ENCODE measurements at places on chromosomes 3 and 15. TPM values are rescaled to one million over a fixed set of nuclear protein-coding genes. Genes with fewer than 3 reads are reported as not detected.

DNA sequence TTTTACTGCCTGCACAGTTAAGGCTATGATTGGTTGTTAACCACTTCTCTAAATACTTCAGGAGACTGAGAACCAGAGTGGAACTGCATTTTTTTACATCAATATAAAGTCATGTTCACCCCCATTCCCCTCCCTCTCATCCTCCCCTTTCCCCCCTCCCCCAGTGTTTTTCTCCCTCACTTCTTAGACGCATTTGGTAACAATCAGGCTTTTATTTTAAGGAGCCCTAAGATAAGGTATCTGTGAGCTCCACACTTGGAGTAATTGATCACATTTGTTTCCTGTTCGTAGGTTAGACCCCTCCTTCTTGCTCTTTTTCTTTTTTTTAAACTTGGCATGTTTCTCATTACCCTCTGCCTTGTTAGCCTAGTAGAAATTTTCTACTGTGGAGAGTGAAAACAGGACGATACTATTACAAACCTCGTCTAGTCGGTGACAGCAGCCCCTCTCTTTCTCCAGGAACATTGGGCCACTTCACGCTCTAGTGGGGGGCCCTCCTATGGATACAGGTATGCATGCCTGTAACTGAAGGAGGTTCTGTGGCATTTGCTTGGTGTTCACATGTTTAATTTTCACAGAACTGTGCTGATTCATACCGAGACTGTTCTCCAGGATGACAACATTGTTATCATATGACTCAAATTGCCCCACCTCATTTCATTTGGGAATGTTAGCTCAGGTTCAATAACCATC, 314.4 kb downstream of the MECOM start:
- DNase-seq = no peak

GRCh38 chr15:78697449-78697848, 56.4 kb upstream of the CHRNB4 start:
- no peak for DNase-seq

DNA sequence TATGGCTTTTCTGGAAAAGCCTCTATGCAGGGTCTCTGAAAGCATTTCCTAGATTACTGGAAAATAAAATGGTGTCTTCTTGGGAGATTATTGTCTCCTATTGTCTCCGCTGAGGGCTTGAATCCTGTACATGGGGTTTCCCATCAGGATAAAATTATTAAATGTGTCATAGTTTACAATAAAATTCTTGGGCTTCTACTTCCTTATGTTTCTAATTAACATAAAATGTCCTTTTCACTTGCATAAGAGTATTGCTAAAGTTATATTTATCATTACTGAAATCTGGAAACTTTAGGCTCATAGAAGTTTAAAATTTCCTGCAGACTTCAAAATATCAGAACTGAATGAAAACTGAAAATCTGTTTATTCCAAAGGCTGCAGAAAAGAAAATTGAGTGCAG, 595.5 kb upstream of the AGTR1 start:
- DNase-seq = no peak

GRCh38 chr3:183991403-183991802, 26.3 kb downstream of the ABCC5 start:
- DNase-seq = peak; percentile 4

GRCh38 chr3:62242831-62243509, 130.4 kb downstream of the FEZF2 start:
- no peak for DNase-seq

- DNase-seq = no peak
These were observed 74.4 kb downstream of the ZIC1 start for GRCh38 chr3:147483578-147483977.

GRCh38 chr3:80238606-80239005, 470.8 kb upstream of the ROBO1 start:
- DNase-seq = no peak

GRCh38 chr3:162665684-162666391, 1169.2 kb downstream of the OTOL1 start:
- no peak for DNase-seq

The ACKR2 gene
- not detected for total RNA-seq

DNA sequence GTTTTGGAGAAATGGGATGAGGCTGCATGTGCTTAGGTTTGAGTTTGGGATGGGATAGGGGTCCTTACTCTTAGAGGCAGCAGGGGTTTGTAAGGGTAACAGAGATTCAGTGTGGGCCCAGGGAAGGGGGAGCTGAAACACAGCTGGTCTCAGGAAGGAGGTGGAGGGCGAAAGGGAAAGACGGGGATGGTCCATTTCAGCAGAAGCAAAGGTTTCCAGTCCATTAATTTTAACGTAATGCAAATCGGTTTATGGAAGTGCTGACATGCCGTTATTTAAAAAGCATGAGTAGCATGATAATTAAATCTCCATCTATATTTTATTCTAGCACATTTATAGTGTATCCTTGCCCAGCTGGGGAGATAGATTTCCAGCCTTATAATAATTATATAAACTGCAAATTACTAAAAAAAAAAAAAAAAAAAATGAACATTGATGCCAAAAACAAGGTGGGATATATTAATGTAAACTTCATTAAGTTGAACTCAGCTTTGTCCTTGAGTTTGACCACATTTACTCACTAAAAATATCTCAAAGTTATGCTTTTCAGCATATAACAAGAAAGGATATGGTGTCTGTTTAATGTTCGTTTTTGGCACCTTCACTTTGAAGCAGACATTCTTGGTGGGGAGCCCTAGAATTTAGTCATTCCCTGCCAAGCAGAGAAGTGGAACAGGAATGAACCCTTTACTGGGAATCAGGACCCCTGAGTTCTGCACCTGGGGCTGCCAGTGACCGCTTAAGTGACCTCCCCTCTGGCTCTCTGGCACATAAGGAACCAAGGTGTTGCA, 234.7 kb downstream of the THSD4 start:
- DNase-seq = no peak
